ENCODE measurements at places on chromosomes 5 and 9.

- H3K4me3 ChIP-seq: no peak overlapping the region
- no peaks in the 10 kb centered on the region for H3K27me3 ChIP-seq
- H3K27ac ChIP-seq: no peak overlapping the region
- no peak for DNase-seq
- H3K36me3 ChIP-seq: no peaks in the 10 kb centered on the region
These were observed 23.9 kb upstream of the NIM1K start for GRCh38 chr5:43168175-43168574.

- DNase-seq: no peak
- no peaks in the 10 kb centered on the region for H3K4me1 ChIP-seq
- H3K4me3 ChIP-seq: no peak overlapping the region
- no peaks in the 10 kb centered on the region for H3K27me3 ChIP-seq
These were observed 184.1 kb downstream of the DIRAS2 start for GRCh38 chr9:90458485-90458884.

- no peak overlapping the region for H3K27ac ChIP-seq
- no peak overlapping the region for H3K4me3 ChIP-seq
- no peaks in the 10 kb centered on the region for H3K27me3 ChIP-seq
- H3K36me3 ChIP-seq: no peaks in the 10 kb centered on the region
- DNase-seq: no peak
These were observed 98.2 kb upstream of the GRHPR start for GRCh38 chr9:37324261-37324683.

DNA sequence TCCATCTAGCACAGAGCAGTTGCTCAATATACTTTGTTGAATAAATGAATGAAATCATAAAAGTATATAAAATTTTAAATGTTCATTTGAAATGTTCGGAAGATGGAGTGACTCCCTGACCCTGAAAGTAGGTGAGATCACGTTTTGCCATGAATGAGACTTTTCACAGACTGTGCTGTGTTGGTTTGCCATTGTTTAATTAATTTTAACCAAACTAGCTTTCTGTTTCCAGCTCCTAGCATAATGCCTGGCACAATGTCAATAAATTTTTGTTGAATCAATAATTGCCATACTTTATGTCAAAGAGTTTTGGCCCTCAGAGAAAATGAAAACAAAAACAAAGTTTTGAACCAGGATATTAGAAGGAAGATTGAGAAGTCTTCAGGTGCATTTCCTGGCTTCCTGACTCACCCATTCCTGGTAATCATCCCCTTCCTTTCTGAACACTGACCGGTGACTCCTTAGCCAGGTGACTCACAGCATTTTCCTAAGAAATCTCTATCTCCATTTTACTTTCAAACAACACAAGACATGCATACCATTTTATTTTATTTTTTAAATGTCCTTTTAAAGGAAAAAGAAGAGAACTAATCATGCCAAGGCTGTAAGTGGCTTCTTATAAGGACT is 15.1 kb downstream of the SLC28A3 start:
- no peak for DNase-seq
- no peak overlapping the region for H3K4me3 ChIP-seq
- no peak overlapping the region for H3K27ac ChIP-seq
- H3K27me3 ChIP-seq: no peaks in the 10 kb centered on the region

GRCh38 chr5:175382171-175382570 is 61.8 kb downstream of the DRD1 start:
- H3K4me1 ChIP-seq: peaks cover 12% of the 10 kb centered on the region
- DNase-seq: no peak
- H3K36me3 ChIP-seq: no peaks in the 10 kb centered on the region
- no peak overlapping the region for H3K4me3 ChIP-seq
- H3K27me3 ChIP-seq: no peaks in the 10 kb centered on the region
- no peak overlapping the region for H3K27ac ChIP-seq

- H3K27me3 ChIP-seq: no peaks in the 10 kb centered on the region
- no peaks in the 10 kb centered on the region for H3K36me3 ChIP-seq
- no peaks in the 10 kb centered on the region for H3K4me1 ChIP-seq
These were observed 31.6 kb upstream of the ZNF618 start for GRCh38 chr9:113844466-113844865.

GRCh38 chr5:56839062-56839461 is 23.7 kb downstream of the MAP3K1 start:
- no peaks in the 10 kb centered on the region for H3K27me3 ChIP-seq
- peak overlapping the region; percentile 70 for H3K27ac ChIP-seq
- H3K4me3 ChIP-seq: no peak overlapping the region
- no peaks in the 10 kb centered on the region for H3K36me3 ChIP-seq
- DNase-seq: no peak
- H3K4me1 ChIP-seq: peaks cover 27% of the 10 kb centered on the region
